Stimulated activated CD4-positive, alpha-beta T cell treated with anti-CD3 and anti-CD28 coated beads, Interleukin-1b, Interleukin-23, amount 100 ng/mL, for 1 hour (primary cell): ENCODE measurements at places on chromosomes 3 and 15.

DNA sequence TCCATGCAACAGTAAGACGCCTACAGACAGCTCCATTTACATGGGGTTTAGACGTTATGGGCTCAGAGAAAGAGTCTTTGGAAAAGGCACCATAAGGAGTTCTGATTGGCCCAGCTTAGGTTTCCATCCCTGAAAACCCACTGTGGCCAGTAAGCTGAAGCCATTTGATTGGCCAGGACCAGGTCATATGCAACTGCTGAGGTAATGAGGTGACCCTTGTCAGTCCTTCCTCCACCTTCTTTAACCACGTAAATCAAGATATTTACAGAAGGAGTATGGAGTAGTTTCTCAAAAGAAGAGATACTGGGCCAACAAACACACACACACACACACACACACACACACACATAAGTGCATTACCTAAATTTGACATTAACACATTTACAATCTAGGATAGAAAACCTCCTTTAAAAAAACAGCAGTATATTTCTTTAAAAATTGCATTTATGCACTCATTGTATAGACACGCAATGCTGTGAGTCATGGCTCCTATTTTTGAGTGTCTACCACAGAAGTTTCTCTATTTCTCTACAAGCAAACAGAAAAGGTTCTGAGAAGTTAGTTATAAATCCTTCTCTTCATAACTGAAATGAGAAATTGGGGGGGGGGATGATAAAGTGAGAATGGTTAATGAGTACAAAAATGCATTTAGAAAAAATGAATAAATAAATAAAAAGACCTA lies 16.3 kb upstream of the MB21D2 start:
- no peak for DNase-seq

- DNase-seq: no peak
Measured at GRCh38 chr3:183328823-183329222, 75.8 kb downstream of the B3GNT5 start.

GRCh38 chr15:34297059-34297458 lies 40.5 kb downstream of the SLC12A6 start:
- DNase-seq: no peak

DNA sequence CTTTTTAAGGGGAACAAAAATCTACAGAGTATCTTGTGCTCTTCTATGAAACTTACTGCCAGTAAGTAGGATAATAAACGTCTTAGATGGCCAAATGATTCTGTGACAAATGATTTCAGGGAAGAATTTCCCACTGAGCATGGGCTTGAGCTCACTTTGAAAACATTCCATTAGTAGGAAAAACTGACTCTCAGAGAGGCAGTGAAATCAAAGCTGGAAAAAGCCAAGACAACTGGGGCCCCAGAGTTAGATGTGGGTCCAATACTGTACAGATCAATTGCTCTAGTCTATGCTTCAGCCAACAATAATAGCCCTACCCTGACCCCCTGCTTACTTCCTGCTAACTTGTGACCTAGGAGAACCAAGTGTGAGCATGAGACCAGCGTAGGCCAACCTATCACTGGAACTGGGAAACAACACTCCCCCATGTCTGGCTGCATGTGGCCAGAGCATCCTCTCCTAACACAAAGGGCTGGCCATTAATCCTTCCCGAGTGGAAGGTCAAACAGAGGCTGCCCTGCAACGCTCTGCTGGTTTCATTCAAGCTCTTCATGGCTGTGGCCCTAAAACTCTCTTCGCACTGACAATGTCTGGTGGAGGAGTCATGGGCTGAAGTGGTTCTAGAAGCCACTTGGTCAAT lies 68.8 kb downstream of the FOXB1 start:
- DNase-seq: no peak

- no peak for DNase-seq
Measured at GRCh38 chr15:98621021-98621420, 27.3 kb upstream of the IGF1R start.

- DNase-seq: no peak
Measured at GRCh38 chr3:1017870-1018269, 75.0 kb upstream of the CNTN6 start.

DNA sequence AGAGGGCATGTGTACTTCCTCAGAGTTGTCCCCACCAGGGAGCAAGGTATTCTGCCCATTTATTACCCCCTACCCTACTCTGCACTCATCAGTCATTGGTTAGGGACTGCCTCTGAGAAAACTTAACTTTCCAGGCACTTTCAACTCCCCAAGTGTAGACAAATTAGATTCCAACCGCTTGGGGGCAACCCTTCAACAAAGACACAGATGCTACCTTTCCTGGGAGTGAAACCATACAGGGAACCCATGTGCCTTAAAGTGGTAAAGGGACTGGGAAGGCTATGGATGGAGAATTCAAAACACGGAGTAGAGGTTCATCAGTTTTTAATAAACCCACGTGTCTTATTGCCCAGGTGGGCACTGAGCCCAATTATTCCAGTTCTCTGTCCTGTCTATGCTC lies 19.4 kb upstream of the UBE2E2 start:
- no peak for DNase-seq

GRCh38 chr15:47412136-47412535 lies 305.2 kb upstream of the SEMA6D start:
- DNase-seq: no peak

GRCh38 chr15:41561777-41562145 lies 2.7 kb downstream of the TYRO3 start:
- DNase-seq: no peak

DNA sequence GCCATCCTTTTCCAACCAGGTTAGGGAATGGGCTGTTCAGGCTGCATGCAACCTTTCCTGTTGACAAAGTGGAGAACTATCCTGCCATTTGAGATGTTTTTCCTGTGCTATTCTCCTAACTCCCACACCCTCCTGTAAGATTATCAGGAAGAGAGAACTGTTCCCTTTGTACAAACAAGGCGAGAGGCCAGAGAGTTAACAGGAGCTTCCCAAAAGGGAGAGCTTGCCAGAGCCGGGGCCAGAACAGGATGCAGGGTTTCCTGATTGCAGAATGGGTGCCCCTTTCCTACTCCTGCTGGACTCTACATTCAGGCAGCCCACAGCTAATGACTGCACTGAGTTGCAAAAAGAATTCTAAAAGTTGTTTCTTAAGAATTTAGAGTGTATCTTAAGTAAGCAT lies 17.1 kb downstream of the PML start:
- no peak for DNase-seq

DNA sequence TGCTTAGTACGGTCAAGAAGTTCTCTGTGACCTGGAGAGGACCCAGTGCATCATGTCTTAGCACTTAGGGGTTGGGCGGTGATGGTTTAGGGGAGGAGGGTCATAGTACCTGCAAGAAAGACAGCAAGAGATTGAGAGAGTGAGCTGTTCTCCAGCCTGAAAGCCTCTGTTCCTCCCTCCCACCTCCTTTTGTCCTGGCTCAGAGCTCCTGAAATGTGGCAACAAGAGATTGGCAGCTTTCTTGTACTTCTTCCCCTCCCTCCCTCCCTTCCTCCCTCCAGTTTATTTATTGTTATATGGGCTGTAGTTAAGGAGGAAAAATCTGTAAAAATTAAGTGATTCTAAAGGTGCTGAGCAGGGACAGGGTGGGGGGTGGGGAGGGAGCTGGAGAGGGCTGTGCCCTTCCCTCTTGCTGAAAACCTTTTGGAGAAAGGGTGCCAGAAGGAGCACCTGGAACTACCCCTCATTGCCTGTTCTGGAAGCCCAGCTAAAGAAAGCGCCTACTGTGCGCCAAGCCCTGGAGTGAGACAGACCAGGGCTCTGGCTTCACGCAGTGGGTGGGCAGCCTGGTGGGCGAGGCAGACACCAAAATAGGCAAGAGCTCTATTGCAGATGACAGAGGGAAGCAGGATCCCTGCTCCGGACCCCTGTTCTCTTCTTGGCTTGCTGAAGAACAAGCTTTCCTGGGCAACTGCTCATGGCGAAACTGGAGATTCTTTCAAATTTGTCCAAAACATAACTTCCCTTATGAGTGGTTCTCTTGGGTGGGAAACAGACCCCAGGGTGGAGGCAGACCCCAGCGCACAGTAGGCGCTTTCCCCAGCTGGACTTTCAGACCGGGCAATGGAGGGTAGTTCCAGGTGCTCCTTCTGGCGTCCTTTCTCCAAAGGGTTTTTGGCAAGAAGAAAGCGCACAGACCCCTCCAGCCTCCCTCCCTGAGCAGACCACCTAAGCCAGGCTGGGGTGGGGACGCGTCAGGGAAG lies 35.6 kb downstream of the LINGO1 start:
- DNase-seq: no peak

DNA sequence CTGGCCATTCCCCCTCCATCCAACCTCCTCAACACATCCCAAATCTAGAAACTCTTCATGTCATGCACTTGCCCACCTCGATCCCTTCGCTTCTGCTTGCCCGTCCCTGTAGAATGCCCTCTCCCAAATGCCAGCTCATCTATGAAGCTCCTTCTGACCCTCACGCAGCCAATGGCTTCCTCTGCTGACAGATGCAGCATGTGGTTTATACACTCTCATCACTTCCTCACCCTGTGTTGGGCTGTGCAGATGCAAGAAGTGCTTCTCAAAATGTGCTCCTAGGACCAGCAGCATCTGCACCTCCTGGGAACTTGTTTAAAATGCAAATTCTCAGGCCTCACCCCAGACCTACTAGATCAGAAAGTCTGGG lies 51.7 kb downstream of the SEMA5B start:
- DNase-seq: no peak

GRCh38 chr3:156397534-156397933 lies 157.4 kb downstream of the SSR3 start:
- DNase-seq: no peak

DNA sequence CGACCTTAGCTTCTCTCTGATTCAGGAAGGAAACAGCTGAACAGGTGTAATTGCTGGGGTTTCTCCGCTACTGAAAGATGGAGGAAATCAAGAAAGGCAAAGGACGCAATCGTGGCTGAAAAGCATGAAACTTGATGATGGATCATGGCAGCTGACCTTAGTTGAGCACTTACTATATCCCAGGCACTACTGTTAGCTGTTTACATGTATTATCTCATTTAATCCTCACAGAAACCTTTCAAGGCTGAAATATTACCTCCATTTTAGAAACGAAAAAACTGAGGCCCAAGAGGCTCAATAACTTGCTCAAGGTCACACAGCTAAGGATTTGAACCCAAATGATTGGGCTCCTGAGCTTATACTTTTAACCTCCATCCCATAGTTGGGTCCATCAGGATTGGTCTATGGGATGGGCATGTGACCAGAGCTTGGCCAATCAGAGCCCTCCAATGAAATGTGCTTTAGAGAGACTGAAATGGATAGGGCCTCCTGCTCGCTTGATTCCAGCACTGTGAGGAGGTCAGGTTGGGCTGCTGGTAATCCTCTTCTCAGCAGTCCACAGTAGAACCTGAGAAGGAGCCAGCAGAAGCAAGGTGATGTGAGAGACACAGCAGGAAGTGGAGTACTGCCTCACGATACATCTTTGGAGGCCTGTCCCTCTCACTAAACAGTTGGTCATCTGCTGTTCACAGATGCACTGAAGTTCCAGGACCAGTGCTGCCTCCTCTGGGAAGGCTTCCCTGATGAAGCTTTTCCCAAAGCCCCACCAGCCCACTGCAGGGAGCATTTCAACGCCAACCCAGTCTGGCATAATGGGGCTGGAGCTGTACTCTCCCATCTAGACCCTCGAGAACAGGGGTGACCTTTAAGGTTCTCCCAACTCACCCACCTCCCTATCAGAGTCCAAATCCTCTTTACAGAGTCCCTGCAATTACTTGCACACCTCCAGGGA lies 10.4 kb downstream of the CLN6 start:
- DNase-seq: no peak

GRCh38 chr3:20573175-20573574 lies 387.2 kb upstream of the SGO1 start:
- DNase-seq: no peak

DNA sequence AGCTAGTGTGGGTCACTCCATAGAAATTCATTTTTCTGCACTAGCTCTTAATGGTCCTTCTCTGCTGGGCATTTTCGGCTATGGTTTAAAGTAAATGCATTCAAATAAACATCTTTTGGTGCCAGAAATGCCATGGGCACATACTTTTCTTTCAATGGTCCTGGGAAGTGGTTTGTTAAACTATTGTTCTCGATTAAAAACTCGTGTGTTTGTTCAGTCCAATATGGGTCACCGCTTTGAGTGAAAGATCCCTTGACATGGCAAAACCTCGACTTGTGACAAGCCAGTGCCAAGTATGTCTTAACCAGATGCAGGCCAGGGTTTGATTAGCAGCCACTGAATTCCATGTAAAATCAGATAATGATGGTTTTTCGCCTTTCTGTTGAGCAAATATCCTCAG lies 331.9 kb upstream of the WNT5A start:
- no peak for DNase-seq

GRCh38 chr3:168951884-168952283 lies 711.6 kb downstream of the MECOM start:
- DNase-seq: no peak

- DNase-seq: no peak
Measured at GRCh38 chr3:185656321-185656840, 70.3 kb downstream of the SENP2 start.

GRCh38 chr3:126320517-126321293 lies 36.5 kb downstream of the KLF15 start:
- no peak for DNase-seq

DNA sequence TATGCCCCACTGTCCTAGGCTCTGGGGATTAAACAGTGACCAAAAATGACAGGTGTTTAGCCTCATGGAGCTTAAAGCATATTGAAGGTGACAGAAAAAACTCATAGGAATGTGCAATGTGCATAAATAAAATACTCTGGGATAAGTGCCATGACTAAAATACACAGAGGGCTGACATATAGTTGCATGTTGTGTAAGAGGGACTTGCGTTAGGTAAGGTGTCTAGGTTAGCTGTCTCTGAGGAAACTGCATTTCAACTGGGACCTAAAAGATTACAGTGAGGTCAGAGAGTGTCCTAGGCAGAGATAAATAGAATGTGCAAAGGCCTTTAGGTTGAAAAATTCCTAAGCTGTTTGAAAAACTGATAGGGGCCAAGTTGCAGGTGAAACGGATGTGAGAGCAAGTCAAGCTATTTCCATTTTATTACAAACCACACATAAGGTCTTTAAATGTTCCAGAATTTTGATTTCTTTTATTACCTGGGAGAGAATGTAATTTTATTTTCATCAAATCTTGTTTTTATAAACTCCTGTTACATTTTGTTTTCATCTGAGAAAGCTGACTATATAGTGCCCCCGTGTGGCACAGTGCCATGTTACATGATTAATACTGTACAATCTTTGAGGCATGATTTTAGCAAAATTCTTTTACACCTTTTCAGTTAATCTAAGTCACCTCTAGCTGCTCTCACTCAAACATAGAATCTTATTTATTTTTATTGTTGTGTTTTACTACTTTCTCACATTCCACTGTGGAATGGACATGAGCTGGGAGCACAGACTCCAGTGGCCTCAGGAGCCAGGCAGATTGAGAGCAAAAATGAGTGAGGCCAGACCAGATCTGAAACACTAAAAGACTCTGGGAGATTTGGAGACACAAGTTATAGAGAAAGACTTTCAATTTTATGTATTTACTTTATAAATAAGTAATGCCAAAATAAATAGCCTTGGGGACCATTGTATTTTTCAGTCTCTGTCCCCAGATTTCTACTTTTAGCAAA lies 259.6 kb upstream of the ZNF717 start:
- DNase-seq: no peak
